ENCODE measurements at places on chromosomes 12 and 14.

- DNase-seq = no peak
Observed at GRCh38 chr14:69263771-69264170, 3.8 kb downstream of the GALNT16 start.

- no peak for DNase-seq
Observed at GRCh38 chr14:22071006-22071405, 397.4 kb upstream of the OR4E1 start.

GRCh38 chr12:107884769-107885694, 110.5 kb downstream of the ASCL4 start:
- no peak for DNase-seq

GRCh38 chr12:124369055-124369826, 74.3 kb downstream of the RFLNA start:
- peak; percentile 80 for DNase-seq

DNA sequence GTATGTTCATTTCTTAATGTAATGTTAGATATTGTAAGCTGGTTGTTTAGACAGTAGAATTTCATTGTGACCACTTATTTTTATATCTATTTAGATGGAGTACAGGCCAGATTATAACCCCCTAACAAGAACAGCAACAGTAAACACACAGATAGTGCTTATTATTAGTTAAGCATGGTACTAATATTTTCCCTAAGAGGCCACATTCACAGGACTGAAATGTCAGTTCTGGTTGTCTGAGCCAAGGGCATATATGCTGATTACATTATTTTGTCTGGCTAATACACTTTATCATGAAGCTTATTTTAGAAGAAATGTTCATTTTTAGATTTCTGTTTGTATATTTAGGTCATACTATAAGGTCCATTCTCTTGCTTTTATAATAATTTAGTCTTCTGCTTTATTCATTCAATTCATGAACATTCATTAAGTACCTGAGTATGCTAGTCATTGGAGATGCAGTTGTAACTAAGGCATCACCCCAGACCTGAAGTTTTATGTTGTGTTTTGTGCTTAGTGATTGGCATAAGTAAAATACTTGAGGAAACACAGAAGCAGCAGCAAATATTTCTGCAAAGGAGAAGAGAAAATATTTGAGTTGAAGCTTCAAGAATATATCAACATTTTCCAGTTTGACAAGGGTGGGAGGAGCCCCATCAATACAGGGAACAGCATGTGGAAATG, 413.7 kb downstream of the RAD51B start:
- DNase-seq = no peak

DNA sequence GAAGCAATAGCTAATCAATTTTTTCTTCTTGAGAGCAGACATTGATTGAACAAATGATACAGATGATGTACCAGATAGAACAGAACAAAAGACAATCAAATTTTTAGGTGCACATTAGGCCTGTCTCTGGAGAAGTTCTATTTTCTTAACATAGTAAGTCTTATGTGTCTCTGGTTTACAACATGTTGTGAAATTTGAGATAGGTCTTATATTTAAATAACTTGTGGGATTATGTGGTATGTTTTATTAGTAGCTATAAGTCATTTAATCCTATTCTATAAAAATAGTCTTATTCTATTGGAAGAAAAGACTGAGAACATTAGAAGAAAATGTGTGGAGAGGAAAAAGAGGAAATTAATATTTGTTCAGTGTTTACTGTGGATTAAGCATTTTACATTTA, 358.0 kb downstream of the ATP23 start:
- DNase-seq = no peak

DNA sequence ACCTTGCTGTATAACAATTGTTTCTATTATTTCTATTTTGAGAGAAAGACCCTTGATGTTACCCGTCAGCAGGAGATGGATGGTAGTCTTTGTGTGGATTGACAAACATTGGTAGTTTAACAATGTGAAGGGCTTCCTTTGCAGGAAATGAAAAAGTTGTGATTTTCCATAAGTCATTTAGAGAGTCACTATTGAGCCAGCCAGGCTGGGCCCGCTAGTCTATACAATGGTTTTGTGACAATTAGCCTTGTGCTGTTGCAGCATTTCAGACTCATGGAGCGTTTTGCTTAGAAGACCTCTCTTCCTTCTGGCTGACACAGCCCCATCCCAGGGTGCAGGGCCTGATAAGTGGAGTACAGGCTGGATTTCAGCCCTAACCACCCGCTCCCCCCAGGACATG, 18.3 kb upstream of the SLC38A2 start:
- DNase-seq = no peak
